ENCODE measurements at places on chromosomes 7 and 10.

DNA sequence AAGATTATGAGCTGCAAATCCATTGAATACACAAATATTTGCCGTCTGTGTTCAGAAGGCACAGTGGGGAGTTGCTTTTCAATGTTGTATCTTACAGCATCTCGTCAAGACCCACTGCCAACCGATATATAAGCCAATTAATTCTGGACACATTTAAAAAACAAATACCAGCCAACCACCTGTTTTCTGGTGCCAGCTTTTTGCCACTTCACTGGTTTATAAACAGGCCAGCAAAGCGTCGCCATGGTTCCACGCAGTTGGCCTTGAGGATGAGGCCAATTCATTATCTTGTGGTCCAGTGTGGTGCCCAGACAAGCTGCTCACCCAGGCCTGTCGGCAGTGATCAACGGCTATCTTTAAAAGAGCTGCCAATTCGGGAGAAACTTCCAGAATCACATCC lies 321.0 kb downstream of the TCERG1L start:
- no peak for DNase-seq

DNA sequence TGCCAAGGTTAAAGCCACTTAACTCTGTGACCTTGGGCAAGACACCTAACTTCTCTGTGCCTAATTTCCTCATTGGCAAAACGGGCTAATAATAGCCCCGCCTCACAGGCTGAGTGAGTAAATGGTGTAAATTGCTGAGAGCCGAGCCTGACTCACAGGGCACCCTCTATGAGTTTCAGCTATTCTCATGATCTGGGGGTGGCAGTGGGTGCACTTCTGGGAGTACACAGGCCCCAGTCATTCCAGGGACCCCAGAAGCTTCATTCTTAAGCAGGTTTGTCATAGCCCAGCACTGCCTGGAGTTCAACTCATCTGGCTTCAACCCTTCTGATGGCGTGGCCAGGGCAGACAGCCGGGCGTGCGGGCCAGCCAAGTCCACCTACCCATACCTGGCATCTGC lies 137.2 kb downstream of the GRID1 start:
- DNase-seq = no peak

DNA sequence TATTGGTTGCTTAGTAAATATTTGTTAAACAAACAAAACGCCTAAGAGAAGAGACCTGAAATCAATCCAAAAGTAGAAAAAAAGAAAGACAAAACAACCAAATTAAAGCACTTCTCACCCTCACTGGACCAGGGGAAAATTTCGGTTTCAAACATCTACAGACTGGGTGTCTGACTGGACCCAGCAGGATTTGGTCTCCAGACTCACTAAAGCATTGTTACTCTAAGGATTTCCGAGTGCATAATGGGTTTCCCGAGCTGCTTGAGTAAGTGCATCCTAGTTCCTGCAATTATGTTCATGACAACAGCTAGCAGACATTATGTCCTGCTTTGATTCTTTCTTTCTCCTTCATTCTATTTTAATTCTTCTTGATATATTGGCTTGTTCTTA lies 51.8 kb upstream of the FAM3C start:
- DNase-seq = no peak

- DNase-seq = no peak
Measured at GRCh38 chr7:157886266-157886665, 549.5 kb downstream of the DNAJB6 start.

GRCh38 chr10:112258407-112258806 lies 24.8 kb upstream of the TECTB start:
- DNase-seq = no peak

- no peak for DNase-seq
Measured at GRCh38 chr7:28116041-28116440, 64.6 kb downstream of the JAZF1 start.

DNA sequence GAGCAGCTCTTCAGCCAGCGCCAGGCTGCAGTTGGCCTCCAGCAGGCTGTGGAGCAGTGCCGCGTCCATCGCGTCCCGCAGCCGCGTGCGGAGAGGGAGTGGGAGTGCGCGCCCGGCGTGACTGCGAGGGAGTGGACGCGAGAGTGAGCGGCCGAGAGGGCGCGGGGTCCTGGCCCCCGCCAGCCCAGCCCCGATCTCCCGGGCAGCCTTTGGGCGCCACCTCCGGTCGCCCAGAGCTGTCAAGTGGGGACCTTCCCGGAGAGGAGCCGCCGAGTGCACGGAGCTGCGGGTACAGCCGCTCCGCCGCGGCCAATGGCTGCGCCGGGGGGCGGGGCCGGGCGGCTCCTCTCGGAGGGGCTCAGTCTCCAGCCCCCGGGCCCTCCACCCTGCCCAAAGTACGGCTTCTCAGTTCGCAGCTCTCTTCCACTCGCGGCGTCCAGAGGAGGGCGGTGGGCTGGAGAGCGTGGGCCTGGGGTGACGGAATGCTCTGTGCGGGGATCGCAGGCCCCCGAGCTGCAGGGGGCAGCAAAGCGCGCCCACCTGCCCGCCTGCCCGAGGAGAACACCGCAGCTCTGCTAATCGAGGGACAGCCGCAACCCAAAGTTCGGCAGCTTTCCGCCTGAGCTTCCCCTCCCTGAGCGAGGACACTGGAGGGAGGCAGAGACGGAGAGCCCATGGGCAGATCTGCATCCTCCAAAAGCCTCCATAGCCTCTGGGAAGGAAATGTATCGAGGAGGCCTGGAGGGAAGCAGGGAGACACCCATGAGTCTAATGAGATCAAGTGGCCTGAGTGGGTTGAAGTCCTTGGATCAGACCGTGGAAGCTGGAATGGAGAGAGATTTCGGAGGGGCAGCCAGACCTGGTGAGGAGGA lies at the start of gene CRHR2:
CRHR2 (minus strand) TSS at position 245 of the 872 bp plus-strand sequence; CDS start at position 69, 176 bp downstream.
- no peak for DNase-seq

DNA sequence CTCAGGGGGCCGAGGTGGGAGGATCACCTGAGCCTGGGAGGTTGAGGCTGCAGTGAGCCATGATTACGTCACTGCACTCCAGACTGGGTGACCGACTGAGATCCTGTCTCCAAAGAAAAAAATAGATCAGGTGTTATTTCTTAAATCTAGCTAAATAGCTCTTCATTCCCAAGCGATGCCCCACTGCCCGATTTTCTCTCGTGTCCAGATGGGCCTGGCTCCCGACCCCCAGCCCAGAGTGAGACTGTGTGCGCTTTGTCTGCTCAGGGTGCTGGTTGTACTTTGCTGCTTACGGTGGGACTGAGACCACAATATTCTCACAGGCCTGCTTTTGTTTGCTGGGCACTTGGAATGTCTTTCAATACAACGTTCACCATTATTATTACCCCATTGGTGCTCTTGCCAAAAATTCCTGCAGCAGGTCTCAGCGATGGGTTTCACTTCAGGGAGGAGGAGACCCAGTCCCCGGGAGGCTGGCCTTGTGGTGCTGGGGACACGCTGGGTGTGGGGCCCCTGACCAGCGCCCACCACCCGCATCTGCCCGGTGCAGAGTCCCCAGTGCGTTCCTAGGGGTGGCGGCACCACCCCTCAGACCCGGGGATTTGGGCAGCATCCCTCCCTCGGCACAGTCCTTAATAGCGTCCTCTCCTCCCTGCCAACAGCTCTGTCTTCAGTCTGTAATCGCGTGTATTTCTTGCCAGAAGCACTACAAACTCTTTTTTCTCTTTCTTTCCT lies 20.4 kb upstream of the DPYSL4 start:
- no peak for DNase-seq

GRCh38 chr10:126588024-126588423 lies 82.5 kb downstream of the C10orf90 start:
- DNase-seq = no peak

DNA sequence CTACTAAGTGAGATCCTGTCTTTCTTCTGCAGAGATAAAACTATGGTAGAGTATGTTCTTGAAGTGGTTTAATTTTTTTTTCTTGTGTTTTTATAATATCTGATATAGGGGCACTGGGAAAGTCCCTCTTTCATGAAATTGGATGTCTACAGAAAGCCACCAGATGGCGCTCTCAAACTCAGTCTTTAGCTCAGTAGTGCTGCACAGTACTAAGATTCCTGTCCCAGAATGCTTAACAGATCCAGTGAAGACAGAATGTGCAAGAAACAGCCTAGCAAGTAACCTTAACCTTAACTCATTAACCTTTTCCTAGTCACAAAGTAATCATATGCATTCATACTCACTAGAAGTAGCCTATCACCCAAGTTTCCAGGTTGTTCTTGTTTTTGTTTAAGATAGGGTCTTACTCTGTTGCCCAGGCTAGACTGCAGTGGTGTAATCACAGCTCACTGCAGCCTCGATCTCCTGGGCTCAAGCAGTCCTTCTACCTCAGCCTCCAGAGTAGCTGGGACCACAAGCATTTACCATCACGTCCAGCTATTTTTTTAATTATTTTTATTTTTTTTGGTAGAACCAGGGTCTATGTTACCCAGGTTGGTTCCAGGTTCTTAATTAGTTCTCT lies 56.7 kb downstream of the IDE start:
- DNase-seq = peak; percentile 43

- DNase-seq = no peak
Measured at GRCh38 chr7:117572856-117573620, 93.2 kb downstream of the CFTR start.

GRCh38 chr10:103806395-103807187 lies 48.8 kb downstream of the SH3PXD2A start:
- no peak for DNase-seq

DNA sequence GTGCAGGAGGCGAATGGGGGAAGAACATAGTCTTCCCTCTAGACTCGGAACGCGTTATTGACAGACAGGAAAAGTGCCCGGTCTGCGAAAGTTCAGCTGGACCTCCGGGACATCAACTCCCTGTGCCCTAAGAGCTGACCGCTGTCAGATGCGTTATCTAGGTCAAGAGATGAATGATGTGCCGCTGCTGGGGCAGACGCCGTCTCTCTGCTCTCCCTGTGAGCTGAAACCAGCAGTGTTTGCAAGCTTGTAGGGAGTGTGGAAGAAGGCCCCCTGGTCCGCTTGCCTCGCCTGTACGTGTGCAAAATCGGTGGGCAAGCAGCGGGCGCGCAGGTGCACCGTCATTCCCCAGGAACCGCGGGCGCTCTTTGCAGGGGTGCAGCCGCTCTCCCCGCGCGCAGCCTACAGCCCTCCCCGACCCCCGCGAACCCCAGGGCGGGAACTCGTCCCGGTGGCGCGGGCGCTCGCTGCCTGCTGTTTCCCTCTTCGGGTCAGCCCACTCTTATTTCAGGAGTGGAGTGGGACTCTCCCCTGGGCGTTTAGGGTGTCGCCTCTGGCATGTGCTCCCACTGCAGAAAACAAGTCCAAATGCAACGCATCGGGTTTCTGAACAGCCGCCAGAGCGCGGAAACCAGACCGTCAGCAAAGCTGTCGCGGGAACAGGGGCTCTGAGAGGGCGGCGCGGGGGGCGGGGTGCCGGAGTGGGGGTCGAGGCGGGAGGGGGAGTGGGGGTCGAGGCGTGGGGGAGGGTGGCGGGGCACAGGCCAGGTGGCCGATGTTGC lies 1.8 kb upstream of the PFKFB3 start:
- DNase-seq = no peak

DNA sequence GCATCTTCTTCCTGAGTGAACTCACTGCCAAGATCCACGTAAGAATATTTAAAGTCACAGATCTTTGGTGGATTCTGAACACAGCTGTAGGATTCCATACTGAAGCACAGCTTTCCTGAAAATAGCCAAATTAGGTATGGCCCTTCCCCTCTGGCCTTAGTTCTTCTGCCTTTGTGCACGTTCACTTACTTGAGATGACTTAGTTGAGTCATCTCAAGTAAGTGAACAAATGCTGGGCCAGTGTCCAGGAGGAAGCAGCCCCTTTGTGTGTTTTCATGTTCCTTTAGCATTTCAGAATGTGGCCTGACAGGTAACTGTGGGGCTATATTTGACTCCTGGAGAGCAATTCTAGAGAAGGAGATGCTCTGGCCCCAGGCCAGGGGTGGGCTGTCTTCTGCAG lies 51.5 kb downstream of the CCNY start:
- no peak for DNase-seq

DNA sequence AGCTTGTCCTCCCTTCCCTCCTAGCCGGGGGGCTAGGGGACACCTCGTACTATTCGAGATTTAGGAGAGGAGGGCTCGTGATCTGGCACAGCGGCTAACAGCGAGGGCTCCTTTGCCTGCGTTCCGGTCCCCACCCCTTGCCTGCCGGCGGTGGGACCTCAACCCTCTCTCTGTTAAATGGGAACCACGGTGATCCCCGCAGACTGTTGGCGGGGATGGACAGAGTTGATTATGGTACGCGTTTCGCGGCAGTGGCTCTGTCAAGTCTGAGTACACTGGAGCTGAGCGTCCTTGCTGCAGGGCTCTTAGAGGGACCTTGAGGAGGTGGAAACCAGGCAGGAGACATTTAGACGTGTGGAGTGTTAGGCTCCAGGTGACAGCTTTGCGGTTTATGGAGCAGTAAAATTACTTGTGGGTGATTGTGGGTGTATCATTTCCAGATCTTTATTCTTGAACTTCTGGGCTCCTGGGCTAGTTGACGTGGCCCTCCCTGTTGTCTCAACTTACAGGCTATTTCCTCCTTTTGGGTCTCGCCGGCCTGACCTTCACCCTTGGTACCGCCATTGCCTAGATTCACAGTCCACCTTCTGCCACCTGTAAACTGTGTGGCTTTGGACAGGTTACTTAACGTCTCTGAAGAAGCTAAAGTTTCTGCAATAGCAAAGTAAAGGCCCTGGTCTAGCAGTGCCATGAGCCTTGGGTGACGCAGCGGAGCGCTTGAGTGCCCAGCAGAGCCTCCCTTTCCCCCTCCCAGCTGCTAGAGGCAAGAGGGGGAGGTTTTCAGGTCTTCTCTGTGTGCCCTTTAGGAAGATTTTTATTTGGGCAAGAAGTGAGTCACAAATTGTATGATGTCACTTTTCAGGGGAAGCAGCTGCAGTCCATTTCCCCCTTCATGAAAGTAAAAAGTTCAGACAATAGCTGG lies 739 bp downstream of the CASP7 start:
- DNase-seq = no peak

DNA sequence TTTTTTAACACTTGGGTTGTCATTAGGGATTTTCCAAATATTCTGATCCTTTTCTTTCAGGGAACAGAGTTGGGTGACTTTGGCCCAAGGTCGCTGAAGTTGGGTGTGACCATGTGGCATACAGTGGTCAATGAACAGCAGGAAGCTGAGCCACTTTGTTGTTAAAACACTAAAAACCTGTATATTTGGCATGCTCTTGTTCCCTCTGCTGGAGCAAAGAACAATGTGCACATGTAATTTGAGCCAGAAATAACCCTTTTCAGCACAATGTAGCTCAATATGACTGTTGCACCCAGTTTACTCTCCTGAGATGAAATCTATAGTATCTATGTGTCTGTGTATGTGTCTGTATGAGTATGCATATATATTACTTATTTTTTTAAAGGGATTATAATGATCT lies 74.9 kb downstream of the ADCYAP1R1 start:
- no peak for DNase-seq

- DNase-seq = no peak
Measured at GRCh38 chr10:80405626-80406025, 2.7 kb upstream of the PRXL2A start.

GRCh38 chr10:7481368-7481765 lies 70.5 kb upstream of the SFMBT2 start:
- DNase-seq = no peak

GRCh38 chr10:88152728-88153133 lies 289.3 kb downstream of the PTEN start:
- peak; percentile 29 for DNase-seq

GRCh38 chr7:155745737-155746136 lies 66.5 kb downstream of the SHH start:
- no peak for DNase-seq

GRCh38 chr7:79287981-79288380 lies 165.5 kb downstream of the MAGI2 start:
- no peak for DNase-seq

GRCh38 chr7:132915647-132916046 lies 166.2 kb downstream of the CHCHD3 start:
- DNase-seq = no peak

- DNase-seq = no peak
Measured at GRCh38 chr7:54839575-54840213, 80.7 kb upstream of the SEC61G start.

GRCh38 chr7:41882256-41882655 lies 179.4 kb upstream of the INHBA start:
- no peak for DNase-seq
